ENCODE measurements at places on chromosomes 12 and 14.

GRCh38 chr12:33253178-33253577 is 186.4 kb downstream of the SYT10 start:
- DNase-seq: peak; percentile 2

DNA sequence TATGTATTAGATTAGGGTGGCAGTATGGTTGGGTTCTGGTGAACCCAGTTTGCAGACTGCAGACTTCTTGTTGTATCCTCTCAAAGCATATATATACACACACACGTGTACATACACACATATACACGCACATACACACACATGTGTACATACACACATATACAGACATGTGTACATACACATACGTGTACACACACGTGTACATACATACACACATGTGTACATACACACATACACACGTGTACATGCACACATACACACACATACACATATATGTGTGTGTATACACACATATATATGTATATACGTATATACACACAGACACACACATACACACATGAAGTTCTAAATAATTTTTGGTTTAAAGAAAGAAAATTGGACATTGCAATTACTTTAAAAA is 780.2 kb downstream of the FLRT2 start:
- no peak for DNase-seq

GRCh38 chr12:62976110-62976662 is 41.2 kb upstream of the PPM1H start:
- DNase-seq: no peak

DNA sequence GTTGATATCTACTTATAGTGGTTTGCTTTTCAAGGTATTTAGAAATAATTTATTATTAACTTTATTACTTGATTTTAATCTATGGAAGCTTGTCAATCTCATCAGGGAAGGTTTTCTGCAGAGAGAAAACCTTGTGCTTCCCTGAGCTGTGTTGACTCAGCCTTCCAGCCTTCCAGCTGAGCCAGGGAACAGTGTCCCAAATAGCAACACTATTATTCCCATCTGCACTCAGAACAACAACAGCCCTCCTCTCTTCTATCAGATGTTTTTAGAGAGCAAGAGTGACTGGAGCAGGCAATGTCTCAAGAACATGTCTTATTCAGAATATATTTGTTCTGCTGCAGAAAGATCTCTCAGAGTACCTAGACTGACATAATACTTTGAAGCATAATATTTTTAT is 389.9 kb upstream of the GARIN6 start:
- no peak for DNase-seq

DNA sequence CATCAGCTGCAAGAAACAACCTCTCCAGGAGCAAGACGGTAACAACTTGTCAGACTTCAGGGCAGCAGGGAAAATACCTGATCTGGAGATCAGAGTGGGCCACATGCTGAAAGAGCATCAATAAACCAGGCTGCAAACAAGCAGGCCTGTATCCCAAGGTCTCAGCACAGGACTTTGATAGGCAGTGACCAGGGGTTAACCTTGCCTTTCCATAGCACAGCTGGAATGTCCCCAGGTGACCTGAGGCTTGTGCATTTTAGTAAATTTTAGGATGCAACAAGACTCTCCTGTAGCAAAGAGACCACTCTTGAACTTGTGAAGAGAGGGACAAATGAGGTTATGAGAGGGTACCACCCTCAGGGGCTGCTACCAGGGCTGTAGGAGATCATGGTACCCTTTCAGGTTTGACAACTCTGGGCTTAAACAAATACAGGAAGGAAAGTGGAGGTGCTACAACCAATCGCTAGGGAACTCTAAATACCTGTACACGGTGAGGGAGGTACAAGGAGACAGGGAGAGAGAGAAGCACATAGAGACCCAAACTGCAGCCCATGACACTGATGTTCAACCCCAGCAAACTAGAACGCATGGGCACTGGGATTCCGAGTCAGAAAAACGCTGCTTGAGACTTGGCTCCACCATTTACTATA is 95.4 kb upstream of the EVL start:
- DNase-seq: no peak

- DNase-seq: no peak
Measured at GRCh38 chr14:61374284-61374683, 52.9 kb downstream of the PRKCH start.

GRCh38 chr12:117321572-117321971 is 39.9 kb downstream of the NOS1 start:
- no peak for DNase-seq

- no peak for DNase-seq
Measured at GRCh38 chr14:101120641-101121507, 217.4 kb upstream of the RTL1 start.

DNA sequence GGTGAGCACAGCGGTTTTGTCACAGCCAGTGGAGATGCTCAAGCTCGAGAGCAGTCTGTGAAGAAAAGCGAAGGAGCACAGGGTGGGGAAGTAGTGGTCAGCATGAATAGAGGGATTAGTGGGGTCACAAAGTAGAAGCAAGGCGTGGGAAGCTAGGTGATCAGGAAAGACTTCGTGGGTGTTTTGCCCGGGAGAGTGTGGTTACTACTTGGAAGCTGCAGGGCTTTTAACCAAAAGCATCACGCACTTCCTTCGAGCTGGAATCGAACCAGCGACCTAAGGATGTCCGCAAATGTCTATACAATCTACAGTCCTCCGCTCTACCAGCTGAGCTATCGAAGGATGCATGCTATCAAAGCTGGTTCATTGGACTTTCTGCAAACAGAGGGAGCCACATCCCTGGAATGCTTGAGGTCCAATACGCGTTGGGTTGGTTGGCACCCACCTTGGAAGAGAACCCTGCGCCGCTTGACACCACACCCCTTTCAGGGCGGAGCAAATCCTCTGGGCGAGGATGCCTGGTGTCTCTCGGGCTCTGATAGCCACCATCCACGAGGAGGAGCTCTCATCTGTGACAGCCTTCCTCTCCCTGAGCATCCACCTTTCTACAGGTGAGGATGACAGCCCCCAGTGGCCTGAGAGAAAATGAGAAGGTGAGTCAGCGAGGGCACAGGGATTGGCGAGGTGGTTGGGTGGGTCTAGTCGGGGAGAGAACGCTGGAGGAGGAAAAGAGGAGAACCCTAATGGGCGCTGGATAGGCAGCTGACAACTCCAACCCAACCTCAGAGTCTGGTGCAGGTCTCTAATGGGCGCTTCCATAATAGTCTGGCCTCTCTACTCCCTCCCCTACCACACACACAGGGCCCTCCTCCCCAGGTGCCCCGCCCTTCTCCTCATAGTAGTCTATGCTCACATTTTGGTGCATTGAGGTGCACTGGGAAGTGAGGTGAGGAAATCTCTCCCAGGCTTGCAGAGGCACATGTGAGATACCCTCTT is 16.0 kb upstream of the OR6S1 start:
- DNase-seq: peak; percentile 71

DNA sequence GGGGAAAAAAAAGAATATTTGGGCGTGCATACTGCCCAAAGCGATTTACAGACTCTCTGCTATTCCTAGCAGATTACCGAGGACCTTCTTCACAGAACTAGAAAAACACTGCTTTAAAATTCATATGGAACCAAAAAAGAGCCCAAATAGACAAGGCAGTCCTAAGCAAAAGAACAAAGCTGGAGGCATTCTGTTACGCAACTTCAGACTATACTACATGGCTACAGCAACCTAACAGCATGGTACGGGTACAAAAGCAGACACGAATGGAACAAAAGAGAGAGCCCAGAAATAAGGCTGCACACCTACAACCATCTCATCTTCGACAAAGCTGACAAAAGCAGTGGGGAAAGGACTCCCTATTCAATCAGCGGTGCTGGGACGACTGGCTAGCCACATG is 56.7 kb downstream of the TRAF3 start:
- no peak for DNase-seq

- no peak for DNase-seq
Measured at GRCh38 chr14:46691819-46692218, 40.2 kb upstream of the RPL10L start.

DNA sequence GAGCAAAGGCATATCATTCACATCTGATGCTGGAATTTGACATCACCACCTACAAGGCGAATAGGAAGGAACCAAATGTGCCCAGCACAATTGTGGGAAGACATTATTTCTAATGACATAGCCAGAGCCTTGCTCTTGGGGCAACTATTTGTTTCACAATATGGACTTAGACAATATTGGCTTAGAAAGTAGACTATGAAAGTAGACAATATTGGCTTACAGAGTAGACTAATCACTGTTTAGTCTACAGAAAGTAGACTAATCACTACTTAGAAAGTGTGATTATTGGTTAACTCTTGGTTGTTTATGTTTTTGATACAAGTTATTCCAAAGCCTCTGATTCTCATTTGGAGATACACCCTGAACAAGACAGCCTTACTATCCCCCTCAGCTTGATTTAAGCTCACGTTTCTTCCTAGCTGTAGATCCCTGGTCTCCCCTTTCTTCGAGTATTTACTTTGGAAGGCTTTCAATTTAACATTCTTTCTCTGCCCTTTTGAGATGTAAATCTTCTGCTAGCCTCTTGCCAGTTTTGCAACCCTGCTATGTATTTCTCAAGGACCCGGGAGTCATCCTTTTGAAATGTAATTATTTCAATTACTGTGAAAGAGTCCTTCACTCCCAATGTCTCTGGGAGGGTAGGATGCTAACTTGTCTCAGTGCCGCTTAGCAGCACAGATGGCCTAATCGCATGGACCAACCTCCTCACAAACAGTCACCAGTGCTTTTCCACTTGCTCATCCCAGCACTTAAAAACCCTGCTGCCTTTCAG is 843.2 kb downstream of the GALC start:
- DNase-seq: no peak

- DNase-seq: no peak
Measured at GRCh38 chr12:52993558-52993869, 12.7 kb upstream of the EIF4B start.

DNA sequence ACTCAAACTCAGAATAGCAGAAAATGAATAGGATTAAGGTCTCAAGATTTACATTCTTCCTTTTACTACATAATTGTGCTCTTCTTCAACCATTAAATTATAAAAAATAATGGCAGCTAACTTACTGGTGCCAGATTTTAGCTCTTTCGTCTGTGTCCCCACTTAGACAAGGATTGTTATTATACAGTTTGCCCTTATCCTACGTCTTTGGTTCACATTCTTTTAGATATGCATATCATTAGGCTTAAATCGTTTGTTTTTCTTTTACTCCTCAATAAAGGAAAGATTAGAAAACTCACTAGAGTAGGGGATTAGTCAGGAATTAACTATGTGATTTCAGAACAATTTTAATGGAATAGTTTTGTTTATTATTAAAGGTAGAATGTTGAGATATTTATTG is 129.6 kb upstream of the GARIN2 start:
- DNase-seq: peak; percentile 0

GRCh38 chr14:21042918-21043317 is 756 bp downstream of the RNASE7 start:
- DNase-seq: no peak

GRCh38 chr12:32435921-32436705 is 36.8 kb downstream of the FGD4 start:
- DNase-seq: no peak

- no peak for DNase-seq
Measured at GRCh38 chr12:109952873-109953272, 43.3 kb downstream of the GIT2 start.

- no peak for DNase-seq
Measured at GRCh38 chr14:32039401-32040030, 37.6 kb upstream of the ARHGAP5 start.

GRCh38 chr12:114355389-114356088 is 50.4 kb downstream of the TBX5 start:
- no peak for DNase-seq
